ENCODE measurements at places on chromosomes 7 and 10.
A peak's percentile ranks its signal among the peaks of the same experiment; 100 is the strongest.

DNA sequence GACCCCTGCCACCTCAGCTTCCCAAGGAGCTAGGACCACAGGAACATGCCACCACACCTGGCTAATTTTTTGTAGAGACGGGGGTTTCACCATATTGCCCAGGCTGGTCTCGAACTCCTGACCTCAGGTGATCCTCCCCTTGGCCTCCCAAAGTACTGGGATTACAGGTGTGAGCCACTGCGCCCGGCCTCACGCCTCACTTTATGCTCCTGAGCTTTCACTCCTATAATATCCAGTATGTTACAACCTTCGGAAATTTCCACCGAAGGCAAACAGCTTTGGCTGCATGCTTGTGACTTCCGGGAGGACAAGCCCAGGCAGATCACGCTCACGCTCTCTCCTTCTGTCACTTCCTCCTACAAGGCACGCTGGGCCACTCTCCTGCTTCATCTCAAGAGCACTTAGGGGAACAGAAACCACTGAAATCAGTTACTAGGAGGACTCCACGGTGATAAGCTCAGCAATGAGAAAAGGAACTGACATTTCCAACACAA, 4.4 kb upstream of the MAD1L1 start:
- DNase-seq = no peak

GRCh38 chr10:91907914-91908336, 1.4 kb downstream of the FGFBP3 start:
- peak; percentile 50 for DNase-seq

DNA sequence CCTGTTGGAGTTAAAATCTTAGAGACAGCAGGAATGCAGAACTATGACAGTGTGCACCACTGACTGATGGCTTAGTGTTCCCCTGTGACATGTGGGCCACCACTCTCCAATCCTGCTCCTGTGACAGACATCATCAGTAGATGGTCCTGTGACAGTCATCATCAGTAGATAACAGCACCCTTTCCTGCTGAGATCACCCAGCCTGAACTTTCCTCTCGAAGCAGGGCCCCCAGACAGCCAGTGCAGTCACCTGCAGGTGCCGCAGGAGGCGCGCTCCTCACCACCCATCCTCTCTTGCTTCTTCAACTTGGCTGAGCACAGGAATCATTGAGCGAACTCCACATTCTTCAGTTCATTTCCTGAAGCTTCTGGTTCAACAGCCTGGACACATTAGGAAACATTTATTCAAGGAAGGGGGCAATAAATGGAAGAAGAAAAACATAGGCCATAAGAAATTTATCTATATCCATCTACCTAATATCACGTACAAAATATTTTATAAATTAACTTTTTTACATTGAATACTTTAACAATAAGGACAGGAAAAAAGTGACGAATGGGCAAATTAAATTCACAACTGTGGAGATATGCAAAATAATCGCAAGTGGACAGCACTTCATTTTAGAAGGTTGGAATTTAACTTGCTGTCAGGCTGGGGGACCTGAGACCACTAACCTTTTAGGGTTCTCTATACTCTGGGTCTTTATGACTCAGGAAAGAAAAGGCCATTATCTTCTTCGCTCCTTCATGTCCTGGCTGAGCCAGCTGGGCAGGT, 32.0 kb upstream of the MKI67 start:
- no peak for DNase-seq

DNA sequence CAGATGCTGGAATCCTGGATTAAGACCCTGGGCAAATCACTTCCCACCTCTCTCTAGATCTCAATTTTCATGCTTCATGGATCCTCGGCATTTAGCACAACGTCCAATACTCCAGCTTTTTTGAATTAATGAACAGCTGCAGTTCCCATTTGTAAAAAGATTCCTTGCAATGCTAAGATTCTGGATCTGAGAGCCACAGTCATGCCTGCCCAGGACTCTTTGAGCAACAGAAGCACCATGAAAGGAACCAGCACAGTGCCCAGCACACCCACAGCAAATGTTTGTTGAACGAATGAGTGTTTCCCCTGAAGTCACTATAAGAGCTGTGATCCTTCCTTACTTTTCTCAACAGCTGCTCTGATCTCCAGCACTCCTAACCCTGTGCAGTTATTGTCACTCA, 20.8 kb upstream of the DDIT4 start:
- DNase-seq = no peak

DNA sequence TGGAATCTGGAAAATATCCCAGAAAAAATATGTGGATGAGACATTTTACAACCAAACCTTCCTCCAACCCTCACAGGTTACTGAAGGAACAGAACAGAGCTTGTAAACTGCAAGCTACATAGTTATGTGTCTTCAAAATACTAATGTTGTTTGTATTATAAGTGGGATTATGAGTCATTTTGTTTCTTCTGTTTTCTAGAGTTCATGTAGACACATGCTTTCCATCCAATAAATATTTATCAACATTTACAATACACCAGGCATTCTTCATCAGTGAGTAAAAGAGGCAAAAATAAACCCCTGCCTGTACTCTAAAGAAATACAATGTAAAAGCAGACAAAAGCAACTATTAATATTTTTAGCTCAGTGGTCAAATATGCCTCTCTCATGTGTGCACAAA, 38.0 kb upstream of the TES start:
- no peak for DNase-seq

DNA sequence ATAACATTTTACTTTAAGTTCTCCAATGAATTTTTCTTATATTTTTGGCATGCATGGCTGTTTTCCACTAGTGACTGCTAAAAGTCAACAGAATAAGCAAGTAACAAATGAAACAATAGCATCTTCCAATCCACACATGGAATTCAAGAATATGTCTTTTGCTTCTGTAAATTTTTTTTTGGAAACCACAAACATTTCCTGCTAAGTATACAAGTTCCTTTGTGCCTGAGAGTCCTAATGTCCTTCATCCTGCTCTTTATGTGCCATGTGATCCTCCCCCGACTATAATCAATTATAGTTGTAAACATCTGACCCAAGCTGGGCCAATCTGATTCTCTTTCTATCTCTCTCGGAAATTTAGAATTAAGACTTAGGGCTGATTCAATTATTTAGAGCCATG, 61.2 kb downstream of the PPP1R3C start:
- no peak for DNase-seq

- peak; percentile 14 for DNase-seq
These were observed 224.4 kb downstream of the MAD1L1 start for GRCh38 chr7:2008101-2008935.

GRCh38 chr10:20778008-20778757, 118.9 kb downstream of the NEBL start:
- no peak for DNase-seq

DNA sequence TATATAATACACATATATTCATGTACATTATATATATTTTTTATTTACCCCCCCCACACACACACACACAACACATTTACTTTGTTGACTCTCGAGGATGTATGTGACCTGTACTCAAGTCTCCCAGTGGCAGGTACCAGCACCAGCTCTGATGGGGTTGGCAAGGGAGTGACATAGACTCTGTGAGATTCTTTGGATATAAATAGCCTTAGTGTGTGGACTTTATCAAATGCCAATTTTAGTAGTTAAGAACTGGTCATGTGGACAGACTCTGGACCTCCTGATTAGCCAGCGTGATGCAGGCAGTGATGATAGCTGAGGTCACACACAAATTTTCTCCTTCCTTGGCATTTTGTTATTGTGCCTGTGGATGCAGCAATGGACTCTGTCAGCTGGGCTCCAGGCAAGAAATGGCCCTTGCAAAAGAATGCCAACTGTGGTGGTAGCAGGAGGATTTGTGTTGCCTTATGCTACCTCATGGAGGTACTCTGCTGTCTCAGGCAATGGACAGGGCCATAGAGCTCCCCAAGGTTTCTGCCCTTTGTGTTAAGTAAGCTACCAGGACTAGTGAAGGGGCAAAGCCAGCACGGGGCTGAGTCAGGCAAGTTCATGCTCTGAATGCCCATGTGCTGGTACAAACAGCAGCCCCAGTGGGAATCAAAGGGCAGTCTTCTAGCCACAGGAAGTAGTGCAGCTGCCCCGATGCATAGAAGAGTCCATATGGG, 224.6 kb upstream of the ZWINT start:
- no peak for DNase-seq

- DNase-seq = no peak
These were observed 246.1 kb downstream of the REEP3 start for GRCh38 chr10:63767138-63767801.

GRCh38 chr10:116255886-116256751, 16.9 kb downstream of the GFRA1 start:
- no peak for DNase-seq

- no peak for DNase-seq
These were observed 507.7 kb downstream of the CALN1 start for GRCh38 chr7:71904484-71904883.

DNA sequence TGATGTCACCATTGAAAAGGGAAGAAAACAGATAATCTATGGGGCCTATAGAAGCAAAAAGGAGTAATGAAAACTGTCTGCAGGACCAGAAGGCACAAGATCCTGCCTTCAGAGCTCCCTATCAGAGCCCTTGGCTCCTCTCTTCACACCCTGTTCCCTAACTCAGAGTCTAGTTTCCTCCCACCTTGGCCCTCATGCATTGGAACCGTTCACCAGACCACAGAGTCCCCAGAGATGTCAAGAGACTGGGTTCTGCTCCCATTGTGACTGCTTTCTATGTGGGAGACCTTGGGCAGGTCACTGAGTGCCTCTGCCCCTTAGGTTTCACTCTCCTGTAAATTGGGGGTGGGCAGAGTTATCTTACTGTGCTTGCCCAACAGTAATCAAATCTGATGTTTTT, 80.1 kb upstream of the RPA3 start:
- no peak for DNase-seq

DNA sequence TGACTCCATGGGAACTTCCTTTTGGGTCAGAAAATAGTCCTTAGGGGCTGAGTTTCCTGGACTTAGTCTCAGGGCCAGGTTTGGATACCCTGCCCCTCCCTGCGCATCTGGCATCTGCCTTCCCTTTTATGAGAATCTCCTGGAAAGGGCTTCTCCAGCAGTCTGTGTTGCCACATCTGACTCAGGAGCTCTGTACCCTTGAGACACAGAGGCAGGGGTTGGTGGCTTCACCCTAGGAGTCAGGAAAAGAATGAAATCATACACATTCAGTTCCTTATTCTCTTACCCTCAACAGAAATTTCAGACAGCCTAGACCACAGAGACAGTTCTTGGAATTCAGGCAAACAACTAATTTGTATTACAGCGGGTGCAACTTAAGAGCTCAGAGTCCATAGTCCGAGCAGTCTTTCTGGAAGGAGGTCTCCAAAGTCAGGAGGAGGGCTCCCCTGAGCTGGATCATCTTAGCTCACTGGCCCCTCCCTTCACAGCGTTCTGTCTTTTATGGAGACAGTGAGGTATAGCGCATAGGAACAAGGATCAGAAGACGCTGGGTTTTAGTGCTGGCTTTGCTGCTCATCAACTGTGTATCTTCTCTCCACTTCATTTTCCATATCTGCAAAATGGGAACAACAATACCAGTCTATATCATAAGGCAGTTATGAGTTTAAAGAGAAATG, 3.0 kb upstream of the PLAU start:
- no peak for DNase-seq

DNA sequence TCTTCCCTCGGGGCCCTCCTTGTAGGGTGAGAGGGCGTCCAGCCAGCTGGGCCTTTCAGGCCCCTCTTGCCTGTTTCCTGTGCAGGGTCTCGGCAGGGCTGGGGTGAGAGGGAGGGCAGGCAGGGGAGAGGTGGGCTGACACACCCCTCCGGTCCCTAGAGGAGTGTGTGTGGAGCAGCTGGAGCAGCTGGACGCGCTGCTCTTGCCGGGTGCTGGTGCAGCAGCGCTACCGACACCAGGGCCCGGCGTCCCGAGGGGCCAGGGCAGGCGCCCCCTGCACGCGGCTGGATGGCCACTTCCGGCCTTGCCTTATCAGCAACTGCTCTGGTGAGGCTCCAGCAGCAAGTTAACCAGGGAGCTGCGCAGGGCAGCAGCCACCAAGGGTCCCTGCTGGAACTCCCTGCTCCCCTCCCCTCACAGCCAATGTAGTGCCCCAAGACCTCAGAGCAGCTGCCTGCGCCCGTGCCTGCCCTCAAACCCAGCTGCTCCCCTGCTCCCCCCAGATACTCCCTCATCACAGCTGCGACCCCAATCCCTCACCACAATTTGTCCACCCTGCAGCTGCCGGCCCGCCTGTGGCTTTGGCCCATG, 15.7 kb upstream of the ZNF862 start:
- peak; percentile 10 for DNase-seq

- DNase-seq = no peak
These were observed 261.8 kb upstream of the BMPER start for GRCh38 chr7:33643530-33643929.

DNA sequence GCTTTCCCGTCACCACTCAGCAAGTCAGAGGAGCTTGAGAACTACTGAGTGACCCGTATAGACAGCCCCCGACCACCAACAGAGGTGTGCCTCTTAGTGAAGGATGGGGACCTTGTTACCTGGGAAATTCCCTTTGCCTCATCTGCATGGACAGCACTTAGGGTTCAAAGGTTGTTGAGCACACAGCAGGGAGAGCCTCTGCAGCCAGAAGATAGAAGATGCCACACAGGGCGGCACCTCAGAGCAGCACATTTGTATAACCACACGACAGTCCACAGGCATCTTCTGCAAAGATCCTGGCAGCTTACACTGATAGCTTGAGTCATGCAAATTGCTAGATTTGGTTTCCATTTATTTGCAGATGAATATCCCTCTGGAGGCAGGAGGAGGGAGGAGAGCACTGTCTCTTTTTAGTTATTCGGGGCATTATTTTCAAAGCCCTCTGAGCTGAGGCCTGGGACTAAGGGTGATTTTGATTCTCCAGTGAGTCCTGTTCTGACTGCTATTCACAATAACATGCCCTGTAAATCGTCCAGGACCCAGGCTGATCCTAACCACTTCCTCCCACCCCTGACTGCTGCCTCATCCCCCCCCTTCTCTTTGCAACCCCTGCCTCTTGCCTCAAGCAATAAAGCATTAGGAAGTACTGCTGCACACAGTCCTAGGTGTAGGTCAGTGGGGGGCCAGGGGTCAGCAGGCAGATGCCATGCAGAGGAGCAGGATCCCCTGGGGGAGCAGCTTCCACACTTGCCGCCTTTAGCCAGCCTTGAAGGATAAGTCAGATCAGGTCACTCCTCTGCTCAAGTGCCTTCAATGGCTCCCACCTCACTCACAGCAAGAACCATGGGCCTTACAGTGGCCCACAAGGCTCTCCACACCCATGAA, 24.6 kb upstream of the INMT start:
- DNase-seq = no peak

GRCh38 chr7:91541641-91542040, 277.4 kb downstream of the FZD1 start:
- no peak for DNase-seq

- no peak for DNase-seq
These were observed 175.3 kb upstream of the BET1 start for GRCh38 chr7:94179466-94179865.

- DNase-seq = no peak
These were observed 713 bp upstream of the GRIFIN start for GRCh38 chr7:2476776-2477446.

GRCh38 chr10:14092799-14093198, 237.9 kb downstream of the FRMD4A start:
- no peak for DNase-seq

DNA sequence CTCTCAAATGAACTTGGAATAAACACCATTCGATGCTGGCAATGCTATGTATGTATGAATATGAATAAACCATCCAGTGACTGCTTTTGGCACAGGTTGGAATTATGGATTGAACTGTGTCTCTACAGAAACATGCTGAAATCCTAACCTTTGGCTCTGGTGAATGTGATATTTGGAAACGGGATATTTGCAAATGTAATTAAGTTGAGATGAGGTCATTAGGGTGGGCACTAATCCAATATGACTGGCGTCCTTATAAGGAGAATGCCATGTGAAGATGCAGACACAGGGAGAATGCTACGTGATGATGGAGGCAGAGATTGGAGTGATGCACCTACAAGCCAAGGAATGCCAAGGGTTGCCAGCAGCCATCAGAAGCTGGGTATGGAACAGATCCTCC, 3.4 kb upstream of the ACTR3B start:
- DNase-seq = no peak

Data from WTC11 (cell line).